Upper lobe of right lung (tissue), 1 donor: ENCODE measurements at places on chromosomes 7 and 10. TPM values are rescaled to one million over a fixed set of nuclear protein-coding genes. Genes with fewer than 3 reads are reported as not detected.

PLXDC2 gene
- 129 TPM for total RNA-seq

LIPN gene
- 1.0 TPM for total RNA-seq

EN2 gene
- not detected for total RNA-seq

GPRIN2 gene
- total RNA-seq: 56.2 TPM

CYCS gene
- total RNA-seq: 72.8 TPM

GLRX3 gene
- total RNA-seq: 53.1 TPM

CFAP46 gene
- total RNA-seq: 0.52 TPM

ASZ1 gene
- not detected for total RNA-seq

GRCh38 chr10:93006435-93007039 is 54.1 kb upstream of the CYP26C1 start:
- DNase-seq: no peak

DNA sequence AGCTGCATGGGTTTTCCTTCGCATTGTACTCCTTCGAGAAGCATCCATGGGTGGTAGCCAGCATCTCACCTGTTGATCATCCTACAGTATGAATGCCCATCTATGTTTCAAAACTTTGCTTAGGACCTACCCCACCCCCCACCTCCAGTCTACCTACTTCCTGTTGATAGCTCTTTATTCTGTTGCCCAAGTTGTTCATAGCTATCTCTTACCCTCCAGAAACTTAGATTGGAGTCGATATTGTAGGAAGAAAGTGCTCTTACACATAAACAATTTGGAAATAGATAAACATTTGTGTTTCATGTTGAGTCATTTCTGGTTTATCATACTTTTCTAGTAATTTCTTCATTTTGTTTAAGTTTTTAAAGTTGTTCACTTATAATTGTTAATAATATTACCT is 90.1 kb downstream of the FAS start:
- DNase-seq: no peak

- no peak for DNase-seq
These were observed 6.1 kb upstream of the MEOX2 start for GRCh38 chr7:15692501-15693020.

GRCh38 chr7:49791088-49791741 is 17.8 kb downstream of the VWC2 start:
- DNase-seq: no peak

GRCh38 chr10:61825001-61825400 is 76.5 kb upstream of the ARID5B start:
- DNase-seq: no peak

- DNase-seq: no peak
These were observed 516.9 kb downstream of the REEP3 start for GRCh38 chr10:64038107-64038506.

DNA sequence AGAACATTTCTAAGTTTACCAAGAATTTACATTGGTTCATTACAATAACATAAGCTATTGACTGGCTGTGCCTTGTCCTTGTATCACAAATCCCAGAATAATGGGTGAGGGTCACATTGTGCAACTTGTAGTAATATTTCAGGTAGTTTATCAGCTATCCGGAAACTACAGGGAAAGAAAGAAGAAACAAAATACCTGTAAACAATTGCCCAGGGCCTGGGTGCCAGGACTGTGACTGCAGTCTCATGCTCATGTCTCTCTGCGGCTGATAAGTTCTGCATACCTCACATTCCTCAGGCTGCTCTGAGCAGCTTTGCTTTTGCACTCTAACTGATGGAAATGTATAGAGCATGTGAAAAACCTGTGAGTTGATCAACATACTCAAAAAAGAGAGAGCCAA is 131.8 kb upstream of the TRIM24 start:
- no peak for DNase-seq

DNA sequence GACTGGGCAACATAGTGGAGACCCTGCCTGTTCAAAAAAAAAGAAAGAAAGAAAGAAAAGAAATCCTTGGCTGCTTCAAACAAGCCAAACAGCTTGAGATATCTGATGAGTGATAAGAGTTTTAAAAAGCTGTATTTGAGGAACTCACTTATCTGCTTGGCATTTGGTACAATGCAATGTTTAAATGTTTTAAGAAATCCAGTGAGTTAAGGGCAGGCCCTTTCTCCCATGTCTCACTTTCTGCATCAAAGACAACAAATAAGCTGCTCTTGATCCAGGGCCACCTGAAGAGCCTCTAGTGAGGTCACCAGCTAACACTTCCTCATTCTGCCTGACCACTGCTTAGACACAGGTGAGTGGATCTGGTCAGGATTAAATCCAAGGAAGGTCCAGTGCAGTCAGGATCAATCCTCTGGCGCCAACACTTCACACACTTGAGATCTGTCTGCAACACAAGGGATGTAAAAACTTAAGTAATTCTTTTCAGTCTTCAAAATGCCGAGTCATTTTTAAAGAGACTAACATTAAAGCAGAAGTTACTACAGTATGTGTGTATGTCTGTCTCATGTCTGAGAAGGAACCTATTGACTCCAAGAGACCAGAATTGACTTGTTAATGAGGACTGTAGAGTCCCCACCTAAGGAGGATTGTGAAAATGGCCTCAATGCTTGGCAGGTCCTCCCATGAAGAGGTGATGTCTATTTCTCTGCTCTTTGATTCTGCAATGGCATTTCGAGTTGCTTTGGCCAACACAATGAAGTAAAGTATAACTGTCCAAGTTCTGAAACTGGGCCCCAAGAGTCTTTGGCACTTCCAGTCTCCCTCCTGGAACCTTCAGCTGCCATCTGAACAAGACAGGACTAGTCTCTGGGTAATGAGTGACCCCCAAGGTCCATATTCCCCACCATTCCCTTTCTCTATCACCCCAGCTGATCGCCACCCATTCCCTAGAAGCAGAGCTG is 43.1 kb downstream of the CREB3L2 start:
- DNase-seq: no peak

DNA sequence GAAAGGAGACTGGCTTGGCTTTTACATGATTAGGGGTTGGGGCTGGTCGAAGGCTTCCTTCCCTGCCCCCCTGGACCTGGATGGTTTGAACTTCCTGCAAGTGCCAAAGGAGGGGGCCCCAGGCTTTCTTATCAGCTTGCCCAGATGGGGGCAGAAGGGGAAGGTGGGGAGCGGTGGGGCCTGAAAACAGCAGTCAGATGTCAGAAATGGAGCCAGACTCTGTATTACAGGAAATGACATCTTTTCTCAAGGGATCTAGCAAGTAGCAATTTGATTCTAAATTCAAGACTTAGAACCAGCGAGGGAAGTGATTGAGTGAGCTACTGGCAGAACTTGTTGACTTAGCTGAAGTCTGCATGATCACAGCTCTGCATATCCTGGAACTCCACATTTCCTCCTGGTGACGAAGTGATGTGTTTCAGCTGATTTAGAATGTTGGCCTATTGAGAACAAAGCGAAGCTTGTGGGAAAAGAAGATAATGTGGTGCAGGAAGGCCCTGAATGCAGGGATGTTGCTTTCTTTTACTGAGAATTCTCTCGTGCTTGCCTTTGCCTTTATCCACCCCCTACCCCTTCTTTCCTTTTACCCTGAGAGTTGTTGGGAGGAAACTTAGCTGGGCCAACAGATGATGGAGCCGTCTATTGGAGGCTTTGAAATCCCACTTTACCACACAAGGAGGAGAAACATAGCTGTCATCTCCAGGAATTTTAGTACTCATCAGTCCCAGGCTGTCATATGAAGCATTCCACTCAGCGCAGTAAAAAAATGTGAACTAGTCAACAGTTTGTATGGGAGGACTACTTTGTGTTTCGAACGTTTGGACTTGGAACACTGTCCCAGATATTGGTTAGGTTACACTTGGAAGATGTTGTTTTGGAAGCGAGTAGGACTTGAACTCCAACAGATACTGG is 43.2 kb downstream of the CCNY start:
- no peak for DNase-seq

- no peak for DNase-seq
These were observed 19.6 kb upstream of the CTTNBP2 start for GRCh38 chr7:117892821-117893220.

- DNase-seq: no peak
These were observed 18.9 kb downstream of the RBAK start for GRCh38 chr7:5064391-5065106.

- no peak for DNase-seq
These were observed 106.4 kb downstream of the AMPH start for GRCh38 chr7:38524786-38525185.

DNA sequence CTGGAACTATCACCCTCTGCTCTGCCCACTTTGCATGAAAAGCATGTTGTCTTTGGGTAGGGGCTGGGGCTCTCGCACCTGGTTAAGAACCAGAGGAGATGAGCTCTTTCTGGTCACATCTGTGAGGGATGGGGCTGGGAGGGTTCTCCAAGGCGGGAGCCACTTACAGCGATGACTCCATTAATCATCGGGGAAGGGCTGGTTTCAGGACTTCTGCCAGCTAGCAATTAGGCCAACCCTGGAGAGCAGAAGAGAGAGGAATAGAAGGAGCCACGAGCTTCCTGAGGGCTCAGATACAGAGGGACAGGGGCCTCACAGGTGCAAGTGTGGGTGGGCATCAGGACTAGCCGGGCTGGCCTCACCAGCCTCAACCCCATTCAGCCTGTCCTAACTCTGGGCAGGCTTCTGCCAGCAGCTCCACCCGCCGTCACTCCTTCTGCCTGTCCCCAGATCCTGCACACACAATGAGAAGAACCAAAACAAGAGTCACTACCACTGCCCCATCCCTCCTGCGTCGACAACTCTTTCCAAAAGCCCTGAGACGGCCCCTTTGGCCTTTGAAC is 8.4 kb downstream of the AQP1 start:
- peak; percentile 59 for DNase-seq

DNA sequence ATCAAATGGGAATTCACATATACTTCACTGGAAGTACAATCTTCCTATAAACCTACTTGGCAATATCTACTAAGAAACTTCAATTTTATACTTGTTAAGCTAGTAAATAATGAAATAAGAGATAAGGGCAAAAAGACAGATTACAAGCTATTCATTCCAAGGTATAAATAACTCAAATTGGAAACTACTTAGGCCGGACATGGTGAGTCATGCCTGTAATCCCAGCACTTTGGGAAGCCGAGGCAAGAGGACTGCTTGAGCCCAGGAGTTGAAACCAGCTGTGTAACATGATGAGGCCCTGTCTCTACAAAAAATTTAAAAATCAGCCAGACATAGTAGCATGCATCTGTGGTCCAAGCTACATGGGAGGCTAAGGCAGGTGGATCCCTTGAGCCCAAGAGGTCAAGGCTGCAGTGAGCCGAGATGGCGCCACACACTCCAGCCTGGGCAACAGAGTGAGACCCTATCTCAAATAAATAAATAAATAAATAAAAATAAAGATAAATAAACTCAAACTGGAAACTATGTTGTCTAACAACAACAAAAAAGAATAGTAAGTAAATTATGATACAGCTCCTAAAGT is 37.6 kb downstream of the ARHGAP21 start:
- DNase-seq: no peak

- DNase-seq: no peak
These were observed 126.0 kb downstream of the SKIDA1 start for GRCh38 chr10:21399392-21400035.

DNA sequence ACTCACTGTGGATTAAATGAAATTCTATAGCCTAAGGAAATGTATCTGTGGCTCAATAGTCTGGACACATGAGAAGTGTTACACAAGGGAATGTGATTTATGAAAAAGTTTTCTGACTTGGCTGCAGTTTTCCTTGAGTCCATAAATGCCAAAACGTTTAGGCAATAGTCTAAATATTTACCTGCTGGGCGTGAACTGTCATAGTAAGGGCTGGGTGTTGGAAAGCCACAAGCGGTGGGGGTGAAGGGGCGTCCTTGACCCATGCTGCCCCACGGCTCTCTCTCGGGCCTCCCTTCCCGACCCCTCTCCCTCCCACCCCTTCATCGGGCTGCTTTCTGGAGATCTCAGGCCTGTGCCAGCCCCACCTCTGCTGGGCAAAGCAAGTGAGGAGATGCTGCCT is 223.7 kb downstream of the BUB3 start:
- DNase-seq: no peak

DNA sequence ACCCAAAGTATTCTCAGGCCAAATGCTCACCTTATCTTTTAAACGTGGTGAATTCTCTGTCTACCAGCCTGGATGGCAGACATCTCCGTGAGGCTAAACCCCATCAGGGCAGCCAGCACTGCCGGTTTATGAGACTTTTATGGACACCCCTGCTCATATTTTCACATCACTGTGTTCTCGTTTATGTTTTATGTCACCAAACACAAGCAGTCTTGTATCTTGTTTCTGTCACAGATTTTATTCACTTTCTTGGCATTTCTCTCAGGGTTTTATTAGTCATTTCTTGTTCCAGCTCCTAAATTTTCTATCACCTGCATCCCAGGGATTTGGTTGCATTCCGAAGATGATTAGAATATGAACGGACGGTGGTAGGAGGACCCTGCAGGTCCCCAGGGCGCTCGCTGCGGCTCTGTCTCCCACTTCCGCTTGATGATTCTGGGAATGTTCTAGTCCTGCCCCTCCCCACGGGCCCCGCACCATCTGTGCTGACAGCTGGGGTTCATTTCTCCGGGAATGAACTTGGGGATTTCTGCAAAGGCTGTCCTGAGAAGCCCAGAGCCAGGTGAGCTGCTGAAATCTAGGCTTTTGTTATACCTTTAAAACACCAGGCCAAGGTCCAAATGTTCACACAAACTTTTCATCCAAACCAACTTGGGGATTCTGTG is 217.6 kb downstream of the GFRA1 start:
- no peak for DNase-seq

DNA sequence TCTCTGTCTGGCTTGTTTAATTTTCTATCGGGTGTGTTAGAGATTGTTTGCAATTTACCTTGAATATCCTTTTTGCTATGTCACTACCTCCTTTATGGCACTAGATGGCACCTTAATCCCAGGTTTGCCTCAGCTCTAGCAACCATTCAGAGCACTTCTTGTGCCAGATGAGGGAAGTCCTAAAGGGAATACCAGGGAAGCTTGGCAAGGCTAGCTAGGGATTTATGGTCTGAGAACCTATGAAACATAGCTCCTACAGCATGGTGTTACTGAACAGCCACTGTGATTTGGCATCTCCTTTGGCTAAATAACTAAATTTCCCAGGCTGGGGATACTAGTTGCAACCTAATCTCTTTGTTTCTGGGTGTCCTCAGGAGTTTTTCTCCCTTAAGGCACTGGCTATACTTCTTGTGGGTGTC is 69.0 kb upstream of the VOPP1 start:
- DNase-seq: no peak
